ENCODE measurements at places on chromosomes 2 and 18.

GRCh38 chr2:233165895-233166661 lies 85.4 kb upstream of the ATG16L1 start:
- DNase-seq: no peak

DNA sequence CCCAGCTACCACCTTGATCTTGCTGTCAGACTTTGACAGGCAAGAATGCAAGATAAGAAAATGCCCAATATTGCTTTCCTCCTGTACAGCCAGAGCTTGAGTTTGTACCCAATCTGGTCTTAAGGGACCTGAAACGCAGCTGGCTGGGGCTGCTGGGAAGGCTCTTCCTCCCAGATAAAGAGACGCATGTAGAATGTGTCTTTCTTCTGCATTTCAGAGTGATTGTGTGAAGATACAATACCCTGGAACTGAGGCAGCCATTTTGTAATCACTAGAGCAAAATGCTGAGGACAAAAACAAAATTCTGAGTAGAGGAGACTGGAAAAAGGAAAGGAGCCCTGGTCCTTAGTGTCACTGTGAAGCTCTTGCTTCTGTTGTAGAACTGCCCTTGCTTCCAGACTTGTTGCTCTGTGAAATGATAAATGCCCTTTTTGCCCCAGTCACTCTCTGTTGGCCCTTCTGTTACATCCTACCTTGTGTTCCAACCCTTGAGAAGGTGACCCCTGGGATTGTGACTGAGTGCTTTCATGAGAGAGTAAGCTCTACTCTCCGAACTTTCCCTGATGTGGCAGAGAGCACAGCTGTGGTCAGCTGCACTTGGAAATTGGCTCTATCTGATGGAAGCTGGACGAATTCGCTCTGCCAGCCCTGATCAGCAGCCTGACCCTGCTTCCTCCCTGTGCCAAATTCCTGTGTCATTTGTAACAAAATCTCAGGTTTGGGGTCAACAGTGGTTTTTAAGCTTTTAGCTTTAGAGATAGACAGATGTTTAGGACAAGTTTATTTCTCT lies 137.4 kb upstream of the RBMS1 start:
- no peak for DNase-seq

GRCh38 chr2:151053661-151053990 lies 208.0 kb downstream of the RBM43 start:
- no peak for DNase-seq

GRCh38 chr2:191321861-191322662 lies 76.9 kb downstream of the MYO1B start:
- DNase-seq: no peak

DNA sequence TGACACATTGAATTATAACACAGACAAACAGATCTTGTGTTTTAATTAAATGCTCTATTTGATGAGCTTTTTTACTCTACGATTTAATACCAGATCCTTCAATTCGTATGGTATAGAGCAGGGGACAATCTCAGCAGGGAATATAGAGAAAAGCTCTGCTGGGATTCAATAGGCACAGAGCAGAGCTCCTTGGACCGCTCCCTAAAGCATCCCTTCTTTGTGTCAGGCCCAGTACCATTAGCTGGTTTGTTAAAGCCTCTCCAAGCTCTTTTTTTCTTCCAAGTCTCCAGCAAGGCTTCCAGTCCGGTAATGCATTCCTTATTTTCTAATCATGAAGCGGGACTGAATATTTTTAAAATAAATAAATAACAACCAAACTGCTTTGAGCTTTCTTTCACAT lies 466.0 kb downstream of the NR4A2 start:
- no peak for DNase-seq

All from activated CD4-positive, CD25-positive, alpha-beta regulatory T cell treated with anti-CD3 and anti-CD28 coated beads, Interleukin-2, amount 50 U/mL, for 16 hours (primary cell).